ENCODE measurements at places on chromosomes 5 and 9. TPM values are rescaled to one million over a fixed set of nuclear protein-coding genes. Genes with fewer than 3 reads are reported as not detected.

The EQTN gene
- not detected for total RNA-seq

The ASPN gene
- not detected for total RNA-seq

The DOK3 gene
- total RNA-seq, result 1.5 TPM

The SLC45A2 gene
- total RNA-seq, result not detected

The GLRA1 gene
- not detected for total RNA-seq

The ZCCHC9 gene
- total RNA-seq, result 18.6 TPM

The TXNDC8 gene
- total RNA-seq, result not detected

The GADD45G gene
- total RNA-seq, result 1.8 TPM

The OTP gene
- 0.24 TPM for total RNA-seq

The SLC6A7 gene
- total RNA-seq, result not detected

The TAF11L10 gene
- not detected for total RNA-seq

The GFM2 gene
- total RNA-seq, result 24.0 TPM

The TICAM2 gene
- total RNA-seq, result 4.9 TPM

The REEP2 gene
- 28.3 TPM for total RNA-seq

The SPATA31C1 gene
- total RNA-seq, result not detected

The APBA1 gene
- 1.1 TPM for total RNA-seq

The GMCL2 gene
- total RNA-seq, result not detected

The CAAP1 gene
- total RNA-seq, result 16.4 TPM

The SPAG8 gene
- total RNA-seq, result 0.48 TPM

The HTR1A gene
- total RNA-seq, result not detected

The SEMA6A gene
- total RNA-seq, result 3.4 TPM

The HMMR gene
- 15.6 TPM for total RNA-seq

The PFDN1 gene
- total RNA-seq, result 106 TPM

The SV2C gene
- total RNA-seq, result not detected

The MLANA gene
- total RNA-seq, result not detected

The ZMAT2 gene
- total RNA-seq, result 30.4 TPM

The ACOT12 gene
- not detected for total RNA-seq

The BNIP1 gene
- total RNA-seq, result 22.8 TPM

The BRINP1 gene
- total RNA-seq, result 0.48 TPM

The NEUROG1 gene
- total RNA-seq, result not detected

The FUT7 gene
- total RNA-seq, result not detected

The TEX48 gene
- not detected for total RNA-seq

The PCDHB12 gene
- 0.08 TPM for total RNA-seq

The ARID3C gene
- not detected for total RNA-seq

The PCDHGB4 gene
- total RNA-seq, result 3.7 TPM

The OCLN gene
- total RNA-seq, result 0.88 TPM

The FOXD4L5 gene
- total RNA-seq, result not detected

The C5orf58 gene
- not detected for total RNA-seq

The PCDHGA2 gene
- total RNA-seq, result 0.39 TPM

The UBE2R2 gene
- 21.5 TPM for total RNA-seq

The AFF4 gene
- 44.4 TPM for total RNA-seq

The GABRB2 gene
- 0.65 TPM for total RNA-seq

The GRXCR2 gene
- not detected for total RNA-seq

The IGFBPL1 gene
- total RNA-seq, result not detected

The CER1 gene
- total RNA-seq, result not detected

The CAMK4 gene
- 7.3 TPM for total RNA-seq

The PIP5K1B gene
- not detected for total RNA-seq

The CCDC152 gene
- 2.1 TPM for total RNA-seq

The EIF4E1B gene
- total RNA-seq, result not detected

The TRPM6 gene
- total RNA-seq, result not detected

The GHR gene
- 3.2 TPM for total RNA-seq

The FBP2 gene
- total RNA-seq, result not detected

The ANKRD18A gene
- total RNA-seq, result not detected

The AP3S1 gene
- 79.4 TPM for total RNA-seq

The PCDHA13 gene
- not detected for total RNA-seq

The FAXDC2 gene
- total RNA-seq, result 3.6 TPM

The NANS gene
- total RNA-seq, result 93.3 TPM

Data from epithelial cell of alveolus of lung (primary cell).